Fibroblast of lung (primary cell): ENCODE measurements at places on chromosomes 7 and 10. TPM values are rescaled to one million over a fixed set of nuclear protein-coding genes. Genes with fewer than 3 reads are reported as not detected.

DNA sequence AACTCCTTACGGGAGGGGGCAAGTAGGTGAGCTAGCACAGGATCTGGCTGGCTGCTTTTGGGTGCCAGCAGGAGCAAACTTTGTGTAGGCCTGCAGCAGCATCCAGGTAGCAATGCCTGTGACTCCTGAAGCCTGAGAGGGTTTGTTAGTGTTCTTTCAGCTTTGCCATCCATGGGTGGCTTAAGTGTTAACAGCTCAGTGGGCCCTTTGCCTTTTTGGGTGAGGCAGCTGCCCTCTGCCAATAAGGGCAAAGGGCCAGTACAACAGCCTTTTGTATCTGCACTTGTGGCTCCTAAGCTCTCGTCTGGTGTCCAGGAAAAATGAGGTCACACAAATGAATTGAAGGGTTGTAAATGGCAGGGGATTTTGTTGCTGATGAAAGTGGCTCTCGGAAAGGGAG is 359.0 kb upstream of the CHRM2 start:
- H3K27ac ChIP-seq: no peak overlapping the region
- no peaks in the 10 kb centered on the region for H3K36me3 ChIP-seq
- no peaks in the 10 kb centered on the region for H3K27me3 ChIP-seq
- H3K4me3 ChIP-seq: no peak overlapping the region
- no peaks in the 10 kb centered on the region for H3K4me1 ChIP-seq
- DNase-seq: no peak

DNA sequence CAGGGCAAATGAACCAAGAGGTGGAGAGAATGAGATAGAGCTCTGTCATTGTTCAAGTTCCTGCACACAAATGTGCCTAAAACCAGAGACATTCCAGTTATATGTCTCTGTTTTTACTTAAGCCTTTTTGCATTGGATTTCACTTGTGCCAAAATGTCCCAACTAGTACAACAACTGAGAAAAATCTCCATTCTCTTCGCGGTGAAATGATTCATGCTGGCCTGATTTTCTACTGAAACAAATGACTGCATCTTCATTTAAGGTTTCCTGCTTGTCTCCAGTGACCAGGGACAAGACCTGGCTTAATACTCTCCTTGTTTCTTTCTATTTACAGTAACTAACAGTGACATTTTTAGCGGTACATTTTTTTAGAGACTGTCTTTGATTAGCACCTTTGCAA is 714.9 kb downstream of the KCNMA1 start:
- H3K27me3 ChIP-seq: no peaks in the 10 kb centered on the region
- H3K4me3 ChIP-seq: no peak overlapping the region
- DNase-seq: peak; percentile 9

DNA sequence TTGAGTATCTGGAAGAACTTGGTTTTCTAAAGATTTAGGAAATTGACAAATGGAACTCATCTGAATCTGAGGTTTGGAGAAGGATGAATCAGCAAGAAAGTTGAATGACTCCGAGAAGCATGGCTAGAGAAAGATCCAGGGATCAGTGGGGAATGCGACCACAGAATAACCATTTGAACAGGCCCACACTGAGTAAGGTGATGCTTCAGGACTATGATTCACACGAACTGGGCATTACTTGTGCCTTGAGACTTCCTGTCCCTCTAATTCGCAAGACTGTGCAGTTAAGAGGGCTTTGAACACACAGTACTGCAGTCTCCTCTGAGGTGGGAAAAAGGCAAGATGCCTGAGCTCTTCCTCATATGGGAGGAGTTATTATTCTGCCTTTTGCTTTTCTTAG is 395.5 kb upstream of the POM121L12 start:
- H3K4me3 ChIP-seq: no peak overlapping the region
- no peaks in the 10 kb centered on the region for H3K27me3 ChIP-seq
- DNase-seq: peak; percentile 93
- H3K27ac ChIP-seq: no peak overlapping the region
- H3K4me1 ChIP-seq: no peaks in the 10 kb centered on the region

GRCh38 chr10:97490592-97490991 is 7.6 kb downstream of the MMS19 start:
- H3K27ac ChIP-seq: no peak overlapping the region
- no peak overlapping the region for H3K4me3 ChIP-seq
- no peak for DNase-seq
- H3K36me3 ChIP-seq: peaks cover 1% of the 10 kb centered on the region
- no peaks in the 10 kb centered on the region for H3K4me1 ChIP-seq
- H3K27me3 ChIP-seq: no peaks in the 10 kb centered on the region

DNA sequence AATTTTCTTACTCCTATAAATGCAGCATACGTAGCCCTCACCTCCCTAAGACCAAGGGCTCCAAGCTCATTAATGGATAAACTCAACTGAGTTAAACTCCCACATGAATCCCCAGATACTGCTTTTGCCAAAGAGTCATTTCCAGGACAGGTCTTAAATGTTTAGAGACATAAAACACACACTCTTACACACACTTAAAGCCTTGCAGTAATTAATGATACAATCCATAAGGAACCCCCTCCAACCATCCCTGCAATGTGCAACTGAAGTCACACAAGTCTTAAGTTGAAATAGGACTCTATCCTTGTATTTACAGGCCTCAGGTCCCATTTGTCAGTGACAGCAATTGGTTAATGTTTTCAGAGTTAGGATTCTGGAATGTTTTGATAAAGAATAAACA is 194.1 kb downstream of the FANK1 start:
- no peak overlapping the region for H3K27ac ChIP-seq
- DNase-seq: no peak
- H3K4me1 ChIP-seq: peaks cover 5% of the 10 kb centered on the region

DNA sequence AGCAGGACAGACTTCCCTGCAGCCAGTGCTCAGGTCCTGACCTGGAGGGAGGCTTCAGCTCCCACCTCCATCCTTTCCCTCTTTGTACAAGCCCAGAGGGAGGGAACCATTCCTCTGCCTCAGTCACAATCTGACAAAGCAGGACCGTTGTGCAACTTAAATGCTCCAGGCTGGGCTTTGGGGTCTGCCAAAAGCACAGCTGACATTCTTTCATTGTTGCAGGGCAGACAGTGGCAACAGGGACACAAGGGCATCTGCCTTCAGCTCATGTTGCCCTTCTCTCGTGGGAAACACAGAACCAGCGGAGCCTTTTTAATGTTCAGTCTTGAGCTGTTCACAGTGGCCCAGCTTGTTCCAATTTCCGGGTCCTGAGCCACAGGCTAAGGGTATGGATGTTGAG is 155.7 kb upstream of the TNS3 start:
- H3K4me3 ChIP-seq: no peak overlapping the region
- H3K27ac ChIP-seq: no peak overlapping the region
- H3K4me1 ChIP-seq: no peaks in the 10 kb centered on the region

DNA sequence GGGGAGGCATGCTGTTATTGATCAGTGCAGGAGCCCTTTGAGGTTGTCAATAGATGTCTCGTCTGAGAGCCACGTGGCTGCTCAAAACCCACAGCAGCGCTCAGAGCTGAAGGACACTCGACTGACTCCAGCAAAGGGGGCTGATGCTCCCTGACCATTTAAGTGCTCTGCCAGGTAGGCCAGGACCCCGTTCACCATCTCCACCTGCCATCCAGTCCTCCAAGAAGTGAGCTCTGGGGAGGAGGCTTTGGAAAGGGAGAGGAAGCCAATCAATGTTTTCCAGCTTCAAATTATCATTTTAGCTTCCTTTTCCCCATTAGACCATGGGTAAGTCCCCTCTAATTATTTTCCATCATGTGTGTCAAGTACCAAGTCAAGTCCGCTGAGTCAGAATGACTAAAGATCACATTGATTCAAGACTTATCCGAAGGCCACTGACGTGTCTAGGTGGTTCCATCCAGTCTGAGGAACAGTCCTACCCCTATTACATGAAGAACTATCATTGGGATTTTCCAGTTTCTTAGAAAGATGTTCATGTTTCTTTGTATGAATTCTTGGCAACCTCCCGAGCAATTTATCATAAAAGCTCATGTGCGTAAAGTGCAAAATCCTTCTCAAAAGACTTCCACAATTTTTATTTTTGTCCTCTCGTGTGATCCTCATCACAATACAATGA is 302.6 kb upstream of the LYZL1 start:
- H3K4me1 ChIP-seq: peaks cover 7% of the 10 kb centered on the region
- peak; percentile 17 for DNase-seq
- H3K36me3 ChIP-seq: no peaks in the 10 kb centered on the region
- peaks cover 3% of the 10 kb centered on the region for H3K27me3 ChIP-seq
- H3K27ac ChIP-seq: no peak overlapping the region

DNA sequence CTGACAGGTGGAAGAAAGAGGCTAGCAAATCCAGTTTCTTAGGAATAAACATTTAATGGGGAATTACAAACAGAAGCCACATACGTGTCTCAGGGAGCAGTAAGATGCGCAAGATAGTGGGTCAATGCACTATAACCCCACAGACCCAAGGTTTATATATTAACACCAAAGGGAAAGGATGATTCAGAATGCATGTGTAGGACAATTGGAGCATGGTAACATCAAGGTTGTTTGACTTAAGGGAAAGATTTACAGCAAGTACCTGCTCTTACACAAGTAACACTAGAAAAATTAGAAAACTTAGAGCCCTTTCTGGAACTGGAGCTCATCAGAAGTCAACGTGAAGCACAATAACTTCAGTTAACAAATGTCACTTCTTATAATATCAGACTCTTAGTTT is 161.1 kb upstream of the ZWINT start:
- H3K4me3 ChIP-seq: no peak overlapping the region
- no peaks in the 10 kb centered on the region for H3K36me3 ChIP-seq
- H3K27ac ChIP-seq: no peak overlapping the region
- DNase-seq: no peak

- H3K27ac ChIP-seq: no peak overlapping the region
- H3K4me1 ChIP-seq: no peaks in the 10 kb centered on the region
- H3K4me3 ChIP-seq: no peak overlapping the region
- no peaks in the 10 kb centered on the region for H3K27me3 ChIP-seq
These were observed 335.2 kb upstream of the NPSR1 start for GRCh38 chr7:34322841-34323240.

DNA sequence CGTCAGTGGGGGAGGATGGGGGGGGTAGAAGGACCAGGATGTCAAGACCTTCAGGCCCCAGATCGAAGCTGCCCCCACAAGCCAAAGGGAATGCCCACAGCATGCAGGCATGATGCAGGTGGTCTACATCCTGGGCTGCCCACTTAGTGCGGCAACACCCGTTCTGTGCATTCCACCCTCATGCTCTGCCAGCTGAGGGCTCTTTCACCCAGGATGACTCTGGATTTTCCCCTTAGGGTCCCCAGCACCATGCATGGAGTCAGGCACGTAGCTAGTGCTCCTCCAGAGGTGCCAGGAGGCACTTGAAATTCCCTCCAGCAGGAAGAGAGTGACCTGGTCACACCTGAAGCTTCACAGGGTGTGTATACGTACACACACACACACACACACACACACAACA is 66.2 kb downstream of the SH3PXD2A start:
- DNase-seq: no peak
- H3K36me3 ChIP-seq: no peaks in the 10 kb centered on the region
- H3K4me1 ChIP-seq: no peaks in the 10 kb centered on the region
- H3K4me3 ChIP-seq: no peak overlapping the region

- no peak overlapping the region for H3K4me3 ChIP-seq
- no peaks in the 10 kb centered on the region for H3K4me1 ChIP-seq
- no peaks in the 10 kb centered on the region for H3K36me3 ChIP-seq
These were observed 289.6 kb downstream of the POM121L12 start for GRCh38 chr7:53325061-53325460.

DNA sequence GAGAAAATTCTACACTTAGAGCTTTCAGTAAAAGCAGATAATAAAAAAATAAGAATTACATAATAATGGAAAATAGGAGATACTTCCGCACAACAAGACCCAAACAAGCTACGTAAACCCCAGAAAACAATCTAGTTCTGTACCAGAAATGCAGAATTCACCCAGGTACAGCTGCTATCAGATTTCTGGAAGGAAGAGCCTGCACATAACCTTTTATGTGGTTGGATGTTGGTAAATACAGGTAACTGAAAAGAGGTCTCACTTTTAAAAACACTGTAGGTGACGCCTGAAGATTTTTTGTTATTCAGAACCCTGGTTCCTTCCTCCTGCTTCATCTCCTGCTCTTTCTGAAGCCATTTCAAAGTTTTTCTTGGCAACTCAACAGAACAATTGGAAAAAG is 29.9 kb downstream of the PANK1 start:
- H3K4me1 ChIP-seq: no peaks in the 10 kb centered on the region
- H3K27ac ChIP-seq: no peak overlapping the region
- H3K36me3 ChIP-seq: no peaks in the 10 kb centered on the region
- no peak for DNase-seq
- no peak overlapping the region for H3K4me3 ChIP-seq
- H3K27me3 ChIP-seq: no peaks in the 10 kb centered on the region

GRCh38 chr10:113651898-113652297 is 11.9 kb downstream of the NRAP start:
- no peaks in the 10 kb centered on the region for H3K36me3 ChIP-seq
- DNase-seq: no peak
- no peak overlapping the region for H3K27ac ChIP-seq
- no peaks in the 10 kb centered on the region for H3K4me1 ChIP-seq

GRCh38 chr7:65979583-65980477 is 2.2 kb downstream of the GUSB start:
- H3K27ac ChIP-seq: peak overlapping the region; percentile 53
- peaks cover 8% of the 10 kb centered on the region for H3K36me3 ChIP-seq
- H3K4me3 ChIP-seq: no peak overlapping the region
- no peak for DNase-seq
- no peaks in the 10 kb centered on the region for H3K27me3 ChIP-seq

GRCh38 chr10:61183967-61184366 is 240.0 kb upstream of the RHOBTB1 start:
- DNase-seq: no peak
- no peaks in the 10 kb centered on the region for H3K27me3 ChIP-seq
- no peak overlapping the region for H3K4me3 ChIP-seq
- H3K27ac ChIP-seq: no peak overlapping the region
- no peaks in the 10 kb centered on the region for H3K4me1 ChIP-seq

- no peak overlapping the region for H3K4me3 ChIP-seq
- peak overlapping the region; percentile 33 for H3K27ac ChIP-seq
- H3K4me1 ChIP-seq: peaks cover 29% of the 10 kb centered on the region
These were observed 100.5 kb upstream of the PPIF start for GRCh38 chr10:79246606-79247275.

- H3K4me1 ChIP-seq: peaks cover 11% of the 10 kb centered on the region
- no peak for DNase-seq
These were observed 79.0 kb upstream of the MACROH2A2 start for GRCh38 chr10:69973678-69974077.

DNA sequence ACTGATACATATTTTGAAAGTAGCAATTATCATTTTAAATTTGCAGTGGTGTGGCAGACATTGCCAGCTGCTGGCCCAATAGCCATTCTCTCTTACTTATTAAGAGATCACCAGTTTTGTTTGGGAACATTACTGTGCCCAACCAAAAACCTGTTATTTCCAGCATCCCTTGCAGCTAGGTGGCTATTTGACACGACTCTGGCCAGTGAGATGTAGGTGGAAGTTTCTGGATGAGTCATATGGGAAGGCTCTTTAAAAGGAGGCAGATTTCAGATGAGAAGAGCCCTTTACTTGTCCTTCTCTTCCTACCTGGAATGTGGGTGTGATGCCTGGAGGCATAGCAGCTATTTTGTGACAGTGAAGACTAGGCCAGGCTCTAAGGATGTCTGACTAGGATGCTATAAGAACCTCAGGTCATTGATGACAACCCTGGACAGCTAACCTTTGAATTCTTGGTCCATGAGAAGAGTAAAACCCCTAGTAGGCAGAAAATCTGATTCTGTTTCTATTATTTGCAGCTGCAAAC is 77.9 kb downstream of the CARD11 start:
- H3K4me1 ChIP-seq: no peaks in the 10 kb centered on the region
- H3K27me3 ChIP-seq: no peaks in the 10 kb centered on the region
- no peak for DNase-seq
- no peaks in the 10 kb centered on the region for H3K36me3 ChIP-seq

GRCh38 chr10:70592746-70593512 is 9.6 kb downstream of the PRF1 start:
- H3K27me3 ChIP-seq: peaks cover 12% of the 10 kb centered on the region
- no peak overlapping the region for H3K4me3 ChIP-seq

The CYP3A7 gene
- total RNA-seq: 23.9 and 37.8 TPM in 2 replicates

The PTPN20 gene
- total RNA-seq: 0.33 and 1.5 TPM in 2 replicates

The CXCL12 gene
- 526 and 611 TPM in 2 replicates for total RNA-seq

The LIPM gene
- total RNA-seq: not detected in 2 replicates

The CALHM3 gene
- not detected in 2 replicates for total RNA-seq

The GIMAP5 gene
- total RNA-seq: not detected in 2 replicates
